Stimulated activated effector memory CD8-positive, alpha-beta T cell treated with anti-CD3 and anti-CD28 coated beads, Interleukin-12 subunit alpha, Interleukin-12 subunit beta, amount 100 ng/mL, for 72 hours (primary cell): ENCODE measurements at places on chromosomes 5 and 9.

- DNase-seq = no peak
These were observed 31.5 kb downstream of the STK10 start for GRCh38 chr5:172156541-172156994.

DNA sequence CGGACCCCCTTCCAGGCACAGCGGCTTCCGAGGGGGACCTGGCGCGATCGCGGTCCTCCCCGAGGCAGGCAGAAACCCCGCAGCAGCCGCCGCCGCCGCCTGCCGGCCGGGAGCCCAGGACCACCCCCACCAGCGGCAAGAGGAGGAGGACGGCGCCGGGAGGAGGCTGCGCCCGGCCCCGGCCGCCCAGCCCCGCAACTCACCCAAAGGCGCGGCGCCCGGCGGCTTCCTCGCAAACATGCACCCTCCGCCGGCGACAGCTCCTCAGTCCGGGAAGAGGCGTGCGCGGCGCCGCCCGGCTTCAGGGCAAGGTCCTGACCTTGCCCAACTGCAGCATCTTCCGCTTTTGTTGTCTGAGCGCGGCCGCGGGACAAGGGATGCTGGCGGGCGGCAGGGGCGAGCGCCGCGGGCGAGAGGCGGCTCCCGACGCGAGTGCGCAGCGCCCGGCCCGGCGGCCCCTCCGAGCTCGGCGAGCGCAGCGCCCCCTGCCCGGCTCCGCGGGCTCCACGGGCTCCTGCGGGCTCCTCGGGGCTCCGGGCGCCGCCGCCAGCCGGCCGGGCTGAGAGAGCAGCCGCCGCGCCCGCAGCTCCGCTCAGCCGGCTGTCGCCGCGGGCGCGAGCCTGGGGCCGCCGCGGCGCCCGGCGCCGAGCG, 507 bp downstream of the CTNND2 start:
- DNase-seq = no peak

GRCh38 chr9:4287886-4288588, 11.8 kb downstream of the GLIS3 start:
- no peak for DNase-seq

- DNase-seq = no peak
These were observed 3.6 kb downstream of the HMGCS1 start for GRCh38 chr5:43309637-43310036.

DNA sequence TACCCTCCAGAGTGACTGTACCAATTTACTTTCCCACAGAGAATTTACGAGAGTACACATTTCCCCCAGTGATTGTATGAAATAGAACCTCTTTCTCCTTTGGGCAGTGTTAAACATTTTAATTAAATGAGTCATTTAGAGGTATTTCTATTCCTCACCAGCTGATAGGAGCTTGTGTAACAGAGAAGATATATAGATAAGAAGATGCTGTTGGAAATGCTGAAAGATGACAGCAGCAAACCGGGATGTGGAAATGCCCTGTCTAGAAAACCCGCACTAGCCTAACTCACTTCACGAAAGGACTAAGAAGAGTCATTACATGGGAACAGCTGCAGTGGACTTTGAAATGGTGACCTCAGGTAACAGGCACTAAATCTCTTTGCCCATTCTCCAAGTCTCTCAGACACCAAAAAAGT, 68.3 kb downstream of the LPAR1 start:
- DNase-seq = no peak

- DNase-seq = no peak
These were observed 316.6 kb upstream of the RIOK2 start for GRCh38 chr5:97499605-97500004.

DNA sequence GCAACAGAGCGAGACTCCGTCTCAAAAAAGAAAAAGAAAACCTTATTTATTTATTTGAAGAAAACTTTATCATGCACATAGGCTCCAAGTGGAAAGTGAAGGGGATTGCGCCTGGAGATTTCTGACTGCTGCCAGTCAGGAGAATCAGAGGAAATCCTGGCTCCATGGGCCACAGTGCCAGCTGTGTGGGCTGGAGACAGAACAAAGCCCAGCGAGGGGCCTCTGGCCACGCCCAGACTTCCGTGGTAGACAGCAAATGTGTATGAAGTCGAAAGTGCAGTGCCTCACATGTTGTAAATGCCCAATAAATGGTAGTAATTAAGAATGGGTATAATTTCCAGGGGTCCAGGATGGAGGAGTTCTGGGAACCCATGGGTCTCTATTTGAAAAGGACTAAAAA, 75.8 kb upstream of the WWC1 start:
- DNase-seq = no peak
